ENCODE measurements at places on chromosomes 16 and 17.

DNA sequence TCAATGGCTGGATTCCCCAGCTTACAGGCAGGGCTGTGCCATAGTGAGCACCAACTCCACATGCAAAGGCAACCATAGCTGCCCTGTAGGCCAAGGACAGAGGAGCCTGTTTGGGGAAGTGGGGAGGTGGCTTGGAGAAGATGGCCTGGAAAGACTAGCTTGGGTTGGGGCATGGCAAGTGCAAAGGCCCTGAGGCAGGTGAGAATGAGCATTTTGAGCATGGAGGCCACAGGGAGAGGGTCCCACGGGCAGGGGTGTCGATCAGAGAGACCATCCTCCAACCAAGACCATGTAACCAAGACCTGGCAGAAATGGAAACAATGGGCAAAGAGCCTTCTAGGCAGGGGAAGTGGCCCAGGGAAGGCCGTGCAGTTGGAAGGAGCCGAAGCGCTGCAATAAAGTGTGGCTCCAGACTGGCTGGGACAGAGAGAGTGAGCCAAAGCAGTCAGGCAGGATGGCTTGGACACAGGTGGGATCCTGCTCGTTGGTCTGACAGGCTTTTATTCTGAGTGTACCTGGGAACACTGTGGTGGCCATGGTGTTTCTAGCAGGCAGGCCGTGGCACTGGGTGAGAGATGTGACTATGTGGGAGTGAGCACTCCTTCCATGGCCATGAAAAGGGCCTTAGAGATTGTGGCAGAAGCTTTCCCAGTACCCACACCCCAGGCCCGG, 24.8 kb upstream of the MPRIP start:
- no peak for DNase-seq

GRCh38 chr17:9912121-9913099, 7.3 kb upstream of the RCVRN start:
- DNase-seq, result no peak

DNA sequence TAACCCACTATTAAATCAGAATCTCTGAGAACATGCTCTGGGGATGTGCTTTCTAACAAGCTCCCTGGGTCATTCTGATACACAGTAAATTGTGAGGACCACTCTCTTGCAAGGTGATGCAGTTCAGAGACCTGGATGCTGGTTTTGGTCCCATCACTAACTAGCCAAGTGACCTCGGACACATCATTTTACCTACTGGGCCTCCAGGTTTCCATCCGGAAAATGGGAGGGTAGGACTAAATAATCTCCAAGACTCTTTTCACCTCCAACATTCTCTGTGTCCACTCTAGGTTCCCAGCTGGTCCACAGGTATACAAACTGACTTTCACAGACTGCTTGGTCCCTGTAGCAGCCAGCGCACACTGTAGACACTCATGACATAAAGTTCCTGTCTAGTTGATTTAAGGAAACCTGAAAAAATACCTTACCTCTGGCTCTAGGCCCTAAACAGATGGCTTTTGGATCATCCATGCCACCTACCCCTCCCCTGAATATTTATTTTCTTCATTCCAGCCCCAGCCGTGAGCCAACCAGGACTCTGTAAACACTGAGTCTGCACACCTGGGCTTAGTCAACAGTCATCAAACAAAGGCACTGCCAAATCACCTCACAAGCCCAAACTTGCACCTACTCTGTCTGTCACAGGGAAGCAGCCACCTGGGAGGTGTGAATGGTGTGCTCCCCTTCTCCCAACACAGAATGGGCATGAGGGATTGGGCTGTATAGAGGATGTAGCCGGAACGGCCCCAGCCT, 51.3 kb upstream of the MRPS23 start:
- no peak for DNase-seq

DNA sequence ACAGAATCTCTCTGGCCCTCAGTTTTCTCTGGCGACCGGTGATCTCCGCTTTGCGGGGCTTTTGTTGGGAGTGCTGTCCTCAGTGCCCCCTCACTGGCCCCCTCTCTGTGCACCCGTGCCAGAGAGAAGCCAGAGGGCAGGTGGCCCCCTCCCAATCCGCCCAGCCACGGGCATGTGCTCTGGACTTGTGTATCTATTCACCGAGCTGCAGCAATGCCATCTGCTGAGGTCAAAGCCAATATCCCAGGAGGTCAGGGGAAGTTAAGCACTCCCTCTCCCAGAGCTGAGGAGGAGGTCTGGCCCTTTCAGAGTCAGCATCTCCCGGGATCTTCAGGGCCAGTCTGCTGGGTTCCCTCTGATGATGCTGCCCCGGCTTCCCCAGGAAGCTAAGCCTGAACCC, 5.1 kb downstream of the CACNG5 start:
- no peak for DNase-seq

DNA sequence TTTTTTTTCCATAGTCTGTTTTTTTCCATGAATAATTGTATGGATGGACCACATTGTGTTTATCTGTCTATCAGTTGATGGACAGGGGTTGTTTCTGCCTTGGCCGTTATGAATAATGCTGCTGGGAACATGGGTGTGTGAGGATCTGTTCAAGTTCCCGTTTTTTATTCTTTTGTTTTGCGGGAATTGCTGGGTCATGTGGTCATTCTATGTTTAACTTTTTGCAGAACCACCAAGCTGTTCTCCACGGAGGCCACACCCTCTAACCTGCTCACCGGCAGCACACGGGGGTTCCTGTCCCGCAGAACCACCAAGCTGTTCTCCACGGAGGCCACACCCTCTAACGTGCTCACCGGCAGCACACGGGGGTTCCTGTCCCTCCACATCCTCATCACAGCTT, 5.9 kb upstream of the MSLN start:
- peak; percentile 7 for DNase-seq

- no peak for DNase-seq
These were observed 833.6 kb upstream of the SOX9 start for GRCh38 chr17:71287071-71287823.

DNA sequence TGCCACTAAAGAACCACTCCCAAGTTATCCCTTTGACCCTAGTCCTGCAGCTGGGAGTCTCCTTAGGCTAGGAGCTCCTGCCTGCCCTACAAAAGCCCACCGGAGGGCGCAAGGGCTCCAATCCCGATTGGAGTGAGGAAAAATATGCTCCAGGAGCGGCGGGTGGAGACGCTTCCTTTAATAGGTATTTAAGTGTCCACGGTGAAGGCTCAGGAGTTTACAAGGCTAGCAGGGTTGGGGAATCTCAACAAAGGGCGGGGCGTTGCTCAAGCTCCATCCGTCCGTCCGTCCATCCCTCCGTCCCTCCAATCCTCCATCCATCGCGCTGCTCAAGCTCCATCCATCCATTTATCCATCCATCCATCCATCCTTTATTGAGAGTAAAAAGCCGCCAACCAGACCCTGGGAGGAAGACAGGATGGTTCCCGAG, 556 bp upstream of the SPNS1 start:
- DNase-seq, result no peak

- peak; percentile 64 for DNase-seq
These were observed 56.4 kb upstream of the SLC25A19 start for GRCh38 chr17:75345514-75346167.

- DNase-seq, result no peak
These were observed 16.6 kb upstream of the TXNDC11 start for GRCh38 chr16:11759163-11759834.

DNA sequence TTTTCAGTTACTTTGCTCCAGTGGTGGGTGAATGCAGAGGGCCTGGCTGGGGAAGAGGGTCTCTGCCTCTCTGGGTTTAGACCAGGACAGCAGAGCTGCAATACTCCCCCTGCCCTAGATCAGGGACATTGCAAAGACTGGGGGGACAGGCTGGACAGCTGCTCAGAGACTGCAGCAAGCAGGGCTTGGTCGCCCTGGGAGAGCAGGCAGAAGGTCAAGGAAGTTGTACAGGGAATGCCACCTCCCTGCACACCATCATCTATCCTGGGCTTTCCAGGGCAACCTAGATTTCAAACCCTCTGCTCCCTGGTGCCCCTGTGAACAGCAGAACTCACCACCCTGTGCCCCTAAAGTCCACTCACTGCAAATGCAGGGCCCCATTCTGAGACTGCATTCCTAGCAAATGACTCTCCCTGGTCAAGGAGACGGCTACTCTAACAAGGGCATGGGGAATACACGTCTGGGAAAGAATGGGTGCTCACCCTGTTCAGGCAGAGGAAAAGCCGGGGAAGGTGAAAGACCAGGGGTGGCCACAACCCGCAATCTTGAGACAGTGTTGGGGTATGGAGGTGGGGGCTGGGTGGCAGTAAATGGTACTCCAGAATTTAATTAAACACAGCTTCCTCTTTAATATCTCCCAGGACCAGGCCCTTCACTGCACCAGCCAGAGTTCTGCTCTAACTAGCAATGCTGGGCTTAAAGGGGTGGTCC, 1.0 kb downstream of the KIFC3 start:
- no peak for DNase-seq

DNA sequence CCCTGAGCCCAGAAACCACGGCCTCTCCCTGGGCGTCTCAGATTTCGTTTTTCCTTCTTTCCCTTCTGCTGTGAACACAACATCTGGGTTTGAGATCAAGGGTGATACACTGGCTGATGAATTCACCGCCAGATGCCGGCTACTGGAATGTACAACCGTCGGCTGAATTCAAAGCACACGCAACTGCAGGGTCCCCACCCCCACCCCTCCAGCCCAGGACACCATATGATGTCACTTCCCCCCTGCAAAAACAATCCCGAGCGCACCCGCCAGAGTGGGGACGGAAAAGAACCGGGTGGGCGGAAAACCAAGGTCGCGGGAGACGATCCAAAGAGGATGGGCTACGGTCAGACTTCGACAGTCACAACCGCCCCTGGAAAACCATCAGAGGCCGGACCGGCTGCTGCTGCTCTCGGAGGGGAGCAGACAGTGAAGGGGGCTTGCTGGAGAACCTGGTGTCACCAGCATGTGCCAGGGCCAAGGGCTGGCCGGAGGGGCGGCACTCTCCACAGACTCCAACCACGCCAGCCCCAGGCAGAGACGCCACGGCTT, 23.3 kb downstream of the CEP295NL start:
- DNase-seq, result peak; percentile 52

- DNase-seq, result no peak
These were observed 948 bp downstream of the UTP18 start for GRCh38 chr17:51261024-51261963.

GRCh38 chr16:56047307-56048234, 143.7 kb upstream of the GNAO1 start:
- DNase-seq, result no peak

- no peak for DNase-seq
These were observed 268.9 kb downstream of the NTN1 start for GRCh38 chr17:9290226-9290613.

GRCh38 chr17:17783116-17783824, 53.5 kb downstream of the SREBF1 start:
- DNase-seq, result peak; percentile 49

GRCh38 chr17:58806046-58806445, 50.4 kb downstream of the PPM1E start:
- DNase-seq, result no peak

DNA sequence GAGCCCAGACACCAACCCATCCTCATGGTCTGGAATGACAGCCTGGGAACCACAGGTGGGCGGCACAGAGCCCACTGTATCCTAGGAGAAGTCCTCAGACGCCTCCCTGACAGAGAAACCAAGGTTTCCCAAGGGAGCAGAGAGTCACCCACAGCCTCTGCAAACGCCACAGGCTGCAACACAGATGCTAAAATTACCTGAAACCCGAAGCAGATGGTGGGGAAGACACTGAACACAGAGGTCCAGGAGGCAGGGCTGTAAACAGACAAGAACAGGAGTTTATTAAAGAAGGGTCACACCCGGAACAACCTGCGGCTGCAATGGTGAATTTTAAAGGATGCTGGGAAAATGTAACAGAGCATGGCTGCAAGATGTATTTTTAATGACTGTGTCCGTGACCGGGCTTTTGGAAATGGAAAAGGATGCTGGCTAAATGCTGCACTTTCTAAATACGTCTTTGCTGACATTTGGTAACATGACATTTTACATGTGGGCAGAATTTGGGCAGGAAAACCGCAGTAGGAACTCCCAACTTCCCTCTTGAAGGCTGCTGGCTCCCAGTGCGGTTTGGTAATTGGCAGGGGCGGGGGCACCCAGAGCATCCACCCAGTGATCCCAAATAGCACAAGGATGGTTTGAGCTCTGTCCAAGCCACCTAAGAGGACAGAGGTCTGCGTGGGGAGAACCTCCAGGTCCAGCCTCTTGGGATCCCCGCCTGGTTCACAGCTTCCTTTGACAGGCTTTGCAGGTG, 13.1 kb downstream of the SLC38A8 start:
- DNase-seq, result no peak

- DNase-seq, result no peak
These were observed 88.4 kb downstream of the FTO start for GRCh38 chr16:53792161-53792951.

- no peak for DNase-seq
These were observed 535.7 kb upstream of the CDH11 start for GRCh38 chr16:65657556-65657955.

DNA sequence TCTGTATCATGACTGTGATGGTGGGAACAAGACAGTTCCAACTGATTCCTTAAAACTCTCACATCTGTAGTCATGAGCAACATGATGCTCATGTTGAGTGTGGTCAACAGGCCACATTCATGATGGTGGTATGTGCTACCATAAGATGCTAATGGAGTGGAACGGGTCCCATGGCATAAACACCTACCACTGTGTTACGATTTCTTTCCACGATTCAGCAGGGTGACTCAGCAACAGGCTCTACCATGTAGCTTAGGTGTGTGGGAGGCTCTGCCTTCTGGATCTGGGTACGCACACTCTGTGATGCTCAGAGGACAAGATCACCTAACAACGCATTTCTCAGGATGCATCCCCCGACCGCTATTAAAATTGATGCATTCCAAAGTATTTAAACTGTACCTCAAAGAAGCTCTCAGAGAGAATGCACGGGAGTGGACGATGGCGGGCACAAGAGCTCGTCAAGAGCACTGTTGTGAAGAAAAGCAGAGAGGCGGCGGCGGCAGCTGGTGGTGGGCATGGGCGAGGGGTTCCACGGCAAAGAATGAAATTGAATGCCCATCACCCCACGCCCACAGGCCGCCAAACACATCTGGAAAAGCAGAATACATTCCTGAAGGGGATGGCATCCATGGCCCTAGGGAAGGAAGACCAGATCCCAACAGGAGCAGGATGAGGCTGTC, 133.3 kb downstream of the ZNF778 start:
- no peak for DNase-seq

- no peak for DNase-seq
These were observed 81.8 kb upstream of the DNAJA2 start for GRCh38 chr16:47055136-47055885.

DNA sequence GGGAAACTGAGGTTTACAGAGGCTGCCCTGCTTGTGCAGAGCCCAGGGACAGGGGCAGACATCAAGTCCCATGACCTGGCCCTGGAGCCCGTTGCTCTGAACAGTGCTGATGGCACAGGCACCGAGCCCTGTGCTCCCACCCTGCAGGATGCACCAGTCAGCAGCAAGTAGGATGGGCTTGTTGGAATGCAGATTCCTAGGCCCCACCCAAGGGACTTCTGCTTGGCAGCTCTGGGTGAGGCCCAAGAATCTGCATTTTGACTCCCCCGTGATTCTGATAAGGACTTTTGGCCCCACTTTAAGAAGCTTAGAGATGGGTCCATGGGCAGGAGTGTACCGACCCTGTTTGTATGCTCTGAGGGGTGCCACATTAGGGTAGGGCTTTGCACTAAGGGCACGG, 23.3 kb downstream of the LASP1 start:
- no peak for DNase-seq

- peak; percentile 33 for DNase-seq
These were observed 22.2 kb upstream of the CYLD start for GRCh38 chr16:50719401-50720337.

Measured in CD4-positive, alpha-beta T cell treated with Interleukin-1 beta for 1 hour (primary cell).